ENCODE measurements at places on chromosomes 1 and 21. TPM values are rescaled to one million over a fixed set of nuclear protein-coding genes. Genes with fewer than 3 reads are reported as not detected.

DNA sequence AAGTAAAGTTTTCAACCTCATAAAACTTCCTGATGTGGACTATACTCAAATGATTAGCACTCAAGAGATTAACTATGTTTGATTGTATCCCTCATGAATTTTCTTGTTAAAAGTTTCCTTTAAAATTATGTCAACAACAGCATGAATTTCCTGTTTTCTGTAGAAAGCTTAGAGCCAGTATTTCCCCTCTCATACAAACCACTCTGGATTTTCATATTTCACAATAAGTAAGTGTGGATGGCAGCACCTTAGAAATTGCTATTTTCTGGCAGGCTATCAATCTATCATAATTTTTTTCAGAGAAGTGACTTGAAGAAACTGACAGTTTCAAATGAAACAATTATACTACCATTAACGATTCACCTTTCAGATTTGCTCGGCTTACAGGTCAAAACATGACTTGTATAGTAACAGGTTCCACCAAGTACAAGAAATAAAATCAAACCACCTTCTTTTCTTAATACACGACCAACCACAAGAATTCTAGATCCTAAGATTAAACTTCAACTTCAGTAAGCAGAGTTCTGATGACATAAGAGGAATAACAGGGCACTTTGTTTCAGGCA is 20.8 kb downstream of the ELK4 start:
- peaks cover 8% of the 10 kb centered on the region for H3K4me1 ChIP-seq
- DNase-seq: no peak
- peaks cover 32% of the 10 kb centered on the region for H3K36me3 ChIP-seq
- H3K27ac ChIP-seq: no peak overlapping the region
- no peak overlapping the region for H3K4me3 ChIP-seq
- no peaks in the 10 kb centered on the region for H3K27me3 ChIP-seq

GRCh38 chr1:78792756-78793155 is 143.1 kb downstream of the IFI44 start:
- H3K36me3 ChIP-seq: no peaks in the 10 kb centered on the region
- H3K27me3 ChIP-seq: no peaks in the 10 kb centered on the region
- H3K27ac ChIP-seq: no peak overlapping the region
- DNase-seq: no peak

DNA sequence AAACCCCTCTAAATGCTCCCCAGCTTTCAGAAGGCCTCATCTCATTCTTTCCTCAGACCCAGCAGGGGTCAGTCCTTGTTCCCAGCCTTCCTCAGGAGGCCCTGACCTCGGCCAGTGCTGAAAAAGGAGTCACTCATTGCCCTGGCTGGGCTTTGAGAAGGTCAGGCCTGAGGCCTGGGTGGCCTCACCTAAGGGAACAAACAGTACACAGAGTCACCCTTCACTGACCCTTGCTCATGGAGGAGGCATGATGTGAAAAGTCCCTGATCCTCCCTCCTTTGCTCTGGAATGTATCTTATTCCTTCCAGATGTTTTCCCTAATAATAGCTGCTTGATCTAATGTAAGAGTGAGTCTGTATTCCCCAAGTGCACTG is 117.7 kb upstream of the SLC44A3 start:
- no peaks in the 10 kb centered on the region for H3K36me3 ChIP-seq
- H3K27me3 ChIP-seq: no peaks in the 10 kb centered on the region
- H3K27ac ChIP-seq: no peak overlapping the region
- H3K4me3 ChIP-seq: no peak overlapping the region
- H3K4me1 ChIP-seq: peaks cover 26% of the 10 kb centered on the region

- H3K4me3 ChIP-seq: peak overlapping the region; percentile 56
- peaks cover 26% of the 10 kb centered on the region for H3K4me1 ChIP-seq
- peaks cover 4% of the 10 kb centered on the region for H3K27me3 ChIP-seq
- peak overlapping the region; percentile 89 for H3K27ac ChIP-seq
- DNase-seq: peak; percentile 95
These were observed 20.4 kb downstream of the OLFML2B start for GRCh38 chr1:162003061-162003829.

- no peak overlapping the region for H3K27ac ChIP-seq
- no peaks in the 10 kb centered on the region for H3K36me3 ChIP-seq
- DNase-seq: no peak
- no peaks in the 10 kb centered on the region for H3K27me3 ChIP-seq
- no peak overlapping the region for H3K4me3 ChIP-seq
- no peaks in the 10 kb centered on the region for H3K4me1 ChIP-seq
These were observed 18.6 kb upstream of the TRAPPC10 start for GRCh38 chr21:43993420-43993934.

DNA sequence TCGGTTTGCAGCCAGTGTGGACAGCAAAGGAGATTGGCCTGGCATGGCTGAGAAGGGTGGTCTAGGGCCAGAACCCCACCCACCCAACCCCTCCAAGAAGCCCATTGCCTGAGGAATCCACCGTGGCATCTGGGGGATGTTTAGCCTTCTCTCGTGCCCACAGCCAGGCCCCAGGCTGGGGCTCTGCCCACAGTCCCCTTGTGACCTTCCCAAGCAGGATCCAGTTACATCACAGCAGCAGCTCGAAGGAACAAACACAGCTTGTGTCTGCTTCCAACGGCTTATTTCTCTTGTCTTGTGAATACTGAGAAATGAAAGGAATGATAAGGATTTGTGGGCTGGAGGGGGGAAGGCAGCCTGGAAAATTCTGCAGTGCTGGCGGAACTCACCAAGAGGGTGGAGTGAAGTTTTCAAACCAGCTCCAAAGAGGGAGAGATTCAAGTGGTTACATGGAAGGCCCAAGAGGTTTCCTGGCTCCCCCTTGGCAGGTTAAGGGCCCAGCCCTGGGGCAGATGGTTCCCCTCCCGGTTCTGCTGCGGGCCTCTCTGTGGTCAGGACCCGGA is 61.6 kb downstream of the DHRS3 start:
- H3K27ac ChIP-seq: peak overlapping the region; percentile 94
- H3K4me1 ChIP-seq: peaks cover 21% of the 10 kb centered on the region
- H3K4me3 ChIP-seq: peak overlapping the region; percentile 20
- peak; percentile 98 for DNase-seq
- H3K27me3 ChIP-seq: no peaks in the 10 kb centered on the region
- no peaks in the 10 kb centered on the region for H3K36me3 ChIP-seq

- peaks cover 50% of the 10 kb centered on the region for H3K36me3 ChIP-seq
- no peak overlapping the region for H3K4me3 ChIP-seq
- DNase-seq: peak; percentile 56
- peak overlapping the region; percentile 6 for H3K27ac ChIP-seq
- no peaks in the 10 kb centered on the region for H3K27me3 ChIP-seq
- peaks cover 36% of the 10 kb centered on the region for H3K4me1 ChIP-seq
These were observed 6.5 kb downstream of the SYNC start for GRCh38 chr1:32696041-32696440.

- no peaks in the 10 kb centered on the region for H3K4me1 ChIP-seq
- H3K4me3 ChIP-seq: no peak overlapping the region
- no peaks in the 10 kb centered on the region for H3K27me3 ChIP-seq
- H3K36me3 ChIP-seq: no peaks in the 10 kb centered on the region
- no peak for DNase-seq
These were observed 292.0 kb downstream of the DUSP10 start for GRCh38 chr1:221449801-221450470.

DNA sequence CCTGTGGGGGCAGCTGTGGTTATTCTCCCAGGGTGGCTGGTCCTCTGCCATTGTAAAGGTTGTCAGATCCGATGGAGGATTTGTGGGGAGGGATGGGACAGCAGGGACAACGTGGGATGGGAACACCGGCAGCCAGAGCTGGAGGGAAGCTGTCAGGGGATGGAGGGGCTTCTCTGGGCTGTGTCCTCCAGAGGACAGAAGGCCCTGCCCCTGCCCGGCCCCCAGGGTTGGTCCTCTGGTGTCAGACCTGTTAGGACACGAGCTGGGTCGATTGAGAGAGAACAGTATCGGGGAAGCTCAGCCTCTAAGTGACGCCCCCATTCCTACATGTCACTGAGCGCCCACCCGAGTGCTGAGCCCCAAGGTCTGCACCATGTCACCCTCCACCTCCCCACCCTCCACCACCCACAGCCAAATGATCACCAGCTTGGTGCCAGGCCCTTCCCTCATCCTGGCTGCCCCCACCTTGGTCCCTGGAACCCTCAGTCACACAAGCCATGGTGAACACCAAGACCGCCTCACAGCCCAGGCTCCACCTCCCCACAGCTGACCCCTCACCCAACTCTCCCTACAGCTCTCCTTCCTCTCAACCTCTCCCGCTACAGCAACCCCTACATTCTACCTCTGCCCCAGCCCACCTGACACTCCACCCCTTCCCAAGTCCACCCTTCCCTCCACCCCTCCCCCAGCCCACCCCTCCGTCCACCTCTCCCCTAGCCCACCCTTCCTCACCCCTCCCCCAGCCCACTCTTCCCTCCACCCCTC is 244.4 kb downstream of the MATN1 start:
- no peaks in the 10 kb centered on the region for H3K36me3 ChIP-seq
- no peak for DNase-seq
- H3K4me1 ChIP-seq: no peaks in the 10 kb centered on the region
- no peaks in the 10 kb centered on the region for H3K27me3 ChIP-seq
- H3K4me3 ChIP-seq: no peak overlapping the region
- no peak overlapping the region for H3K27ac ChIP-seq

DNA sequence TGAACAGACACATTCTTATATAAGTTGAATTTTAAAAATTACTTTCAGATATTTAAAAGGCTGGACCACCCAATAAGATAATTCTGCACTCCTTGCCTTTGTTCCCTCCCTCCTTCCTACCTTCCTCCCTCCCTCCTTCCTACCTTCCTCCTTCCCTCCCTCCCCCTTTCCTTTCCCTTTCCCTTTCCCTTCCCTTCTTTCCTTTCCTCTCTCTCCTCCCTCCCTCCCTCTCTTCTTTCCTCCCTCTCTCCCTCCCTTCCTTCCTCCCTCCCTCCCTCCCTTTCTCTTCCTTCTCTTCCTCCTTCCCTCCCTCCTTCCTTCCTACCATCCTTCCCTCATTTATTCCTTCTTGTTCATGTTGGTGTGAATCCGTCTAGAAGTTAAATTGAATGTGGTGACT is 93.0 kb downstream of the ATP6V1G3 start:
- H3K27ac ChIP-seq: no peak overlapping the region
- H3K36me3 ChIP-seq: no peaks in the 10 kb centered on the region
- peaks cover 22% of the 10 kb centered on the region for H3K4me1 ChIP-seq
- no peak overlapping the region for H3K4me3 ChIP-seq
- H3K27me3 ChIP-seq: no peaks in the 10 kb centered on the region

DNA sequence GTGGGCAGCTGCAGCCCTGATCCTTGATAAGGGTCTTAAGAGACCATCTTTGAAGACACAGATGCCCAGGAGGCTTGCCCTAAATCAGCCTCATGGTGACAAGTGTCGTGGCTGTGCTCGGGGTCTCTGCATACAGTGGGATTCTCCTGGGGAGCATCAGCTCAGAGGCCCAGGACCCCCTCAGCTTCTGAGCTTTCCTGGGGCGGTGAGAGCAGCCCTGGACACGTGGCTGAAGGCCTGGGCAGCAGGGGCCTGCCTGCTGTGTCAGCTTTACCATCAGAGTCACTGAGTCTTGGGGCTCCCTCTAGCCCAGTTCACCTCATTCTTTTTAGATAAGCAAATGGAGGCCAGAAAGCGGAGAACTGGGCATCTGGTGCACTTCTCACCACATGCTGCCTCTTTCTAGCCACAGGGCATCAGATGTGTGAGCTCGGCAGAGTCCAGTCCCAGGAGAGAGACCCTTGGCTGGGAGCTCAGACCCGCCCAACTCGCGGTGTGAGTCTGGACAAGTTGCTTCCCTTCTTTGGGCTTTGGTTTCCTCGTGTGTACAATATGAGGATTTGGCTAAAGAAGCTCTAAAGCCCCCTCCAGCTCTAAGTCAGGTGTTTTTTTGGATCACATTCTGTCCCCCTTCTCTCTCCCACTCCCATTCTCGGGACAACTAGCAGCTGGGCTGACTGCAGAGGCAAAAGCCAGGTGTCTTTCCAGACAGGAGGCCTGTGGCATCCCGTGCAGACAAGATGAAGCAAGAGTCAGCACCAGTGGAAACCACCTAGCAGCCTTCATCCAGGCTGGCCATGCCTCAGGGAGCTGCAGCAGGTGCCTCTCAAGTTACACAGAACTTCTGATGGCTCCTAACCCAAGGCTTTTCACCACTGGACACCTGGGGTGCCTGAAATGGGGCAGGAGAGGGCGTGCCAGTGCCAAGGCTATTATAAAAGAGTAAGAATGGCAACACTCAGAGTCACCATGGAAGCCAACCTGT is 119.1 kb downstream of the KCNN3 start:
- no peak overlapping the region for H3K27ac ChIP-seq
- H3K4me1 ChIP-seq: peaks cover 10% of the 10 kb centered on the region
- DNase-seq: no peak
- no peaks in the 10 kb centered on the region for H3K36me3 ChIP-seq

DNA sequence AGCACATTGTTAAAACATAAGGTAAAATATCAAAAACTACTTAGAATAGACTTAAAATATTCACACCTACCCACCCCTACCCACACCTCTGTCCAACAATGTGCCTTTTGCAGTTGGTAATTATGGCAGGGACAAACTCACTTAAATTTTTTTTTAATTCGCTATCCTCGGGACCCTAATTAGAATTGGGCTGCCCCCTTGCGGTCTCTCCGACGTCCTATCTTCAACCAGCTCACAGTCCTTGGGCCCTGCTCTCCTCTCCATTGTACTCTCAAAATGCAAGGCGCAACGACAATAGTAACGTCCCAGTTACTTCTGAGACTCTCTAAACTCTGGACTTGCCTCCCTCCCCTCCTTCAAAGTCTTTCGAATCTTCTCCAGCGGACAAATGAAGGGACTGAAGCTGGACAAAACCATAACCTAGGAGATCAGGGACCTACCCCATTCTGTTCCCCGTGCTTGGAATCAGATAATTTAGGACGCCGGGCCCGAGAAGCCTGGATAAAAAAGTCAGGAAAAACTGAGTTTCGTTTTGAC is 1.1 kb upstream of the CIART start:
- peaks cover 24% of the 10 kb centered on the region for H3K4me1 ChIP-seq
- DNase-seq: no peak
- peaks cover 24% of the 10 kb centered on the region for H3K36me3 ChIP-seq

The LIN9 gene
- total RNA-seq: 2.5 TPM

- no peaks in the 10 kb centered on the region for H3K27me3 ChIP-seq
- DNase-seq: no peak
- no peak overlapping the region for H3K27ac ChIP-seq
- no peak overlapping the region for H3K4me3 ChIP-seq
- H3K4me1 ChIP-seq: peaks cover 33% of the 10 kb centered on the region
These were observed 35.1 kb upstream of the LBR start for GRCh38 chr1:225462714-225463574.

DNA sequence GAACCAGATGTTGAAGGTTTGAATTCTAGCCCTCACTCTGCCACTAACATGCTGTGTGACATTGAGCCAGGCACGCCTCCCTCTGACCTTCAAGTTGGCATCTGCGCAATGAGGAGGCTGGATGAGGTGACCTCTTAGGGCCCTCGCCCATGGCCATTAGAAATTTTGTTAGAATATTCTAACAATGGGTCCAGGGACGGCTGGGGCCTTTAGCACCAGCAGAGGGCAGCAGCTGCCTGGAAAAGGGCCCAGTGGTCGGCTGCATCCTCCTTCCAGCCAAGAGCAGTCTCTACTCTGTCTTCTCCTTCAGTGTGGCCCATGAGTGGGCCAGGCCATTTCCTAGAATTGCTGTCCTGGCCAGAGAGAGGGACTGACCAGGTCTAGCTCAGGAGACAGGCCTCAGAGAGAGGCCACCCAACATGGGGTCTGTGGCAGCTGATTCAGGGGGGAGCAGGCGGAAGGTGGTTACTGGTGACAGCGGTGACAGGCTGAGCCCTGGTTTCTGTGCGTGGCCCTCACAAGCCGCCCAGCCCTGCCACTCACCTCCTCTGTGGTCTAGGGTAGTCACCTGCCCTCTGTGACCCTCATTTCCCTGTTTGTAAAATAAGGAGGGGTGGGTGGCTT is 101.3 kb upstream of the ACTL8 start:
- no peaks in the 10 kb centered on the region for H3K27me3 ChIP-seq
- peak; percentile 99 for DNase-seq
- H3K27ac ChIP-seq: no peak overlapping the region
- H3K36me3 ChIP-seq: peaks cover 49% of the 10 kb centered on the region
- H3K4me1 ChIP-seq: no peaks in the 10 kb centered on the region
- H3K4me3 ChIP-seq: no peak overlapping the region

- H3K27ac ChIP-seq: no peak overlapping the region
- no peaks in the 10 kb centered on the region for H3K36me3 ChIP-seq
These were observed 31.8 kb downstream of the SPSB1 start for GRCh38 chr1:9324246-9325096.

The TMEM269 gene
- under 0.01 TPM for total RNA-seq

All from osteoblast (primary cell).